Stimulated activated CD4-positive, alpha-beta T cell treated with anti-CD3 and anti-CD28 coated beads, Interleukin-12 subunit alpha, Interleukin-12 subunit beta, amount 100 ng/mL, for 48 hours (primary cell): ENCODE measurements at places on chromosomes 4 and X.

- DNase-seq = no peak
These were observed 221.0 kb upstream of the NWD2 start for GRCh38 chr4:37023504-37023903.

DNA sequence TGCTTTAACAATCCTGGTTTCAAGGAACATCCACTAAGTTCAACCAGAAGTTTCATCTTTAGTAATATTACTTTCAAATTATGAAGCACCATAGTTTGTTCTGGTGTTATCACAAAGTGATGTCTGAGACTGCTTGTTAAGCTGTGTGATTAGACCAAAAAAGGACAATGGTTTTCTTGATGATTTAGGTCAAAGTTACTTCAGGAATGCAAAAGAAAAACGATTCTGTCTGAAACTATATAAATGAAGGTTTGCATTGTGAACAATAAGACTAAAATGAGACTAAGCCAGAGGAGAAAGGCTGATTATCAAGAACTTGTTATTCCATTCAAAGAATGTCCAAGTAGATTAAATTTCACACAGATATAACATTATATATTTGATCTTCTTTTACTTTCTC, 122.4 kb upstream of the ETNPPL start:
- DNase-seq = no peak

GRCh38 chrX:1609762-1610161, 5.1 kb upstream of the ASMT start:
- DNase-seq = no peak

DNA sequence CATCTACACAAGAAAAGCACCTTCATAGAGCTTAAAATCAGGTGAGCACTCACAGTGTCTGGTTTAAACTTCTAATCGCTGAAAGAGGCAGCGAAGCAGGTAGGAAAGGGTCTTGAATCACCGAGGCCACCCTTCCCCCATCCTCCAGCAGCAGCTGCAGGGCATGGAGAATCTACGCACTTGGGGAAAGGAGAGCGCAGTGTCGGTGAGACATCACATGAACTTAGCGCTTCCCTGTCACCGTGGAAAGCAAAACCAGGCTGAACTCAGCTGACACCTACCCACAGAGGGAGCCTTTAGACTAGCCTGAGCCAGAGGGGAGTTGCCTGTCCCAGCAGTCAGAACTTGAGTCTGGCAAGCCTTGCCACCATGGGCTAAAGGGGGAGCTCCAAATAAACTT, 197.2 kb upstream of the ZFP42 start:
- no peak for DNase-seq

DNA sequence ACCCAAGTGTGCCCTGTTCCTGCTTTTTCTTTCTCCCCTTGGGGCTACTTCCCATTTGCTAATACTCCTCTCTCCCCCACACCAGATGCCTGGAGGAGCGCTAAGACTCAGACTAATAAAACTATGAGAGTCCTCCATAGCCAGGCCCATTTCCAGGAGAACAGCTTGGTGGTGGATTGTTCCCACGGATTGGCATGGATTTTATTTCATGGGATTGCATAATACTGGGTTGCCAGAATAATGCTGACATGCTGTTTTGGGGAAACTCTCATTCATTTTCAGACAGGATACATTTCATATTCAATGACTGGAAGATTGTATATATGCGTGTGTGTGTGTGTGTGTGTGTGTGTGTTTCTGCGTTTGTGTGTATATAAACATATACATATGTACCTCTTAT, 447.5 kb upstream of the PITX2 start:
- no peak for DNase-seq

GRCh38 chr4:154384012-154384411, 107.6 kb downstream of the DCHS2 start:
- no peak for DNase-seq

- DNase-seq = no peak
These were observed 689 bp upstream of the NHSL2 start for GRCh38 chrX:71909956-71910355.

DNA sequence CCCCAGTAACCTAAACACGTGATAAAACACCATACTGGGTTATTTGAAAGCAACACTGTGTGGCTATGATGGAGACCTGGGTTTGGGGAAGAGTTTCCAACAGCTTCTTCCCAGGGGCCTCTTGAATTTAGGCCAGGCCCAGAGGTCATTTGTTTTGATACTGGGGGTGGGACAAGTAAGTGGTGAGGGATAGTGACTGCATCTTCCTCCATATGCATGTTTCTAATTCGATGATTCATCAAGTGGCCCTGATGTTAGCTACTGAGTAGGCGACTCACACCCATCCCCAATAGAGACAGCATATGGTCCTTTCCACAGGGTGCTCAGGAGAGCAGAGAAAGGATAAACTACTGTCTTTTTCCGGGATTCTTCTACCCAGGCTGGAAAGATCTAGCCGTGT, 2.7 kb downstream of the NDP start:
- no peak for DNase-seq

DNA sequence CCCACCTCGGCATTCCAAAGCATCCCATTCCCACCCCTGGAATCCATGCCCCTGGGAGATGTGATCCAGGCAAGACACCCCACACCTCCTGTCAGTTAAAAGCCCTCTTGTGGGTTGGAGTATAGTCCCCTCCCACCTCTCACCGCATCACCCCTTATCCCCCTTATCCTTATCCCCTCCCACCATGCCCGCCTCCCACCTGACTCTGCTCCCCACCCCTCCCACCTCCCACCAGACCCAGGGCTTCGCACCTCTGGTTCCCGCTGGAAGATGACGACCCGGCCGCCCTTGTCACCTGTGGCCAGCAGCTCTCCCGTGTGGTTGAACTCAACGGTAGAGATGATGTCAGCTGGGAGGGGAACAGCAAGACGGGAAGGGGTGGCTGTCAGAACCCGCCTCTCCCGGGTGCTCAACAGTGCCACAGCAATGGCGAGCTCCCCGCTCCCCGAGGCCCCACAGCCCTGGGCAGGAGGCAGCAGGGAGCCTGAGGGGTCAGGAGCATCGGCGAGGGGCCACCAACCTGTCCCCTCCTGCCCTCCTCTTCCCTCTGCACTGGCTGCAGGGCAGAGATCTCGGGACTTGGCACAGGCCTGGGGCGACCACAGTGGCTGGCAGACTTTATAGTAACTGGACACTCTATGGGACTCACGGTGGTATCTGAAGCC, 91.5 kb downstream of the PPP2R2C start:
- no peak for DNase-seq

DNA sequence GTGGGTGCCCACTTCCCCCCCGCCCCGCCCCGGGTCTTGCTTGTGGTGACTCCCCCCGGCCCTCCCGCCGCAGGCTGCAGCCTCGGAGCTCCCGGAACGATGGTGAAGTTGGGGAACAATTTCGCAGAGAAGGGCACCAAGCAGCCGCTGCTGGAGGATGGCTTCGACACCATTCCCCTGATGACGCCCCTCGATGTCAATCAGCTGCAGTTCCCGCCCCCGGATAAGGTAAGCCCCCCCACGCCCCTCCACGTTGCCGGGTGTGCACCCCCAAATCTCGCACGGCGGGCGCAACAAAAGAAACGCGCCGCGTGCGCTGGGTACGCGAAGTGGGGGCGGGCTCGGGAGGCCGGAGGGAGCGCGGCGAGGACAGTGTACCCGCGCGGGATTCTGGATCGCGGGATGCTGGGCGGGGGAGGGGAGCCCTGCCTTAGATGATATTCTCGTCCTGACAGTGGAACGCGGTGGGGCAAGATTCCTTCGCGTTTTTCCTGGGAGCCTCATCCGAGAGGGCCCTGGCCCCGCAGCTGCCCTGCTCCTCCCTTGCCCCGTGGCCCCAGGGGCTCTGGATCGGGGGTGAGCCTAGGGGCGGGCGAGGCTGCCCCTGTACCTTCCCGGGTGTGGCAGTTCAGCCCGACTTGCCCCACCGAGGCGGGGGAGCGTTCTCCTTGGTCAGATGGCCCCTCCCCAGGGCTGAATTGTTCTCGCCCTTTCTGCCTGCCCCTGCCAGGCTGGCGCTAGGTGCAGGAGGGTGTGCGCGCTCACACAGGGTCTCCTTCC, 819 bp downstream of the NSG1 start:
- peak; percentile 6 for DNase-seq

DNA sequence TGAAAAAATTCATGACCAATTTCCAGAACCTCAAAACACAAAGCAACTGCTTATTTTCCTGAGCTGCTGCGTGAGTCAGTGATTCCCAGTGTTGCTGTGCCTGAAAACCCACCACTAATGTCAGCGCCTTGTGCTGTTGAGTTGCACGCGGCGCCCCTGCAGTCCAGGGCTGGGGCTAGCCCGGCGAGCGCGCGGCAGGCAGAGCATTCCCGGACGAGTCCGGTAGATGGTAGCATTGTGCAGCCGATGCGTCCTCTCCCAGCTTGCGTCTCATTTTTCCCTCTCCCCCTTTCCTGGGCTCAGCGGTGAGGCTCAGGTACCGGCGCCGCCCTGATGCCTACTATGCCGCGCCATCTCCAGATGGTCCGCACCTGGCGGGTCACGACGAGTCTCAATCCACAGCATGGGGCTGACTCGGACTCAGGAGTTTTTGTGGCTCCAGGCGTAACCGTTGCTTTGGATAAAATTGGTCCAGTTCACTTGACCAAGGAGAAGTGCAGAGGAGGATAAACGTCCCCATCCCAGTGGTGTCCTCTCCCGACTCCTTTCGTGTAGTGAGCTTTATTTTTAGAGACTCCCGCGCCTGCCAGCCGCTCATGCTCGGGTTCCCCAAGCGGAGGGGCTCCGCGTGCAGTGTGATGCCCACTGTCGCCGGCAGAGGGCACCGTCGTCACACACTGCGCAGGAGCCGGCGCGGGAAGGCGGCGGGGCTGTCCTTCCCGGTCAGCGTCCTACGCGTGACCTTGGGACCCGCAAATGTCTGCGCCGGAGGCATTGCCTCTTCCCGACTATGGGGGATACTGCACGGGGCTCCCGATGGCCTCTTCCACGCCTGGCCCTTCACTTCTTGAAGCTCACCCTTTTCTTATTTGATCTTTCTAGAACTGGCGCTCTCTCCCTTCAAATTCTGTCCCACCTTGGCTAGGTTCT, 53.6 kb upstream of the IGFBP7 start:
- DNase-seq = peak; percentile 71

DNA sequence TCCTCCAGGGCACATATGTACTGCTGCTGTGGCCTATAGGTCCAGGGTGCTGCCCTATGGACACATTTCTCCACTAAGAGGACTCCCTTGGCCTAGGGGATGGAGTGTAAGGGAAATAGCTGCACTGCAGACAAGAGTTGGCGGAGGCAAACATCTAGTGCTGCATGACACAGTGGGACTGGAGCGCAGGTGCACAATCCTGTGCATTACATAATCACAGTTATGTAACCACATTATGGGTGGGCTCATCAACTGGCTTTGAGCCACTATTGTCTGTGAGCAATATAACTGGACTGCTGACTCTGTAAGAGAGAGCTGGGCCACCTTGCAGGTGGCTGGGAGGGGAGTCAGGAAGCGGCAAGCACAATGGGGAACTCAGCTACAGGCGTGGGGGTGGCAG, 3.2 kb upstream of the TIGD2 start:
- no peak for DNase-seq

- DNase-seq = no peak
These were observed 222.1 kb upstream of the INTU start for GRCh38 chr4:127410644-127411043.

- no peak for DNase-seq
These were observed 519 bp downstream of the FOXO4 start for GRCh38 chrX:71095981-71096759.

DNA sequence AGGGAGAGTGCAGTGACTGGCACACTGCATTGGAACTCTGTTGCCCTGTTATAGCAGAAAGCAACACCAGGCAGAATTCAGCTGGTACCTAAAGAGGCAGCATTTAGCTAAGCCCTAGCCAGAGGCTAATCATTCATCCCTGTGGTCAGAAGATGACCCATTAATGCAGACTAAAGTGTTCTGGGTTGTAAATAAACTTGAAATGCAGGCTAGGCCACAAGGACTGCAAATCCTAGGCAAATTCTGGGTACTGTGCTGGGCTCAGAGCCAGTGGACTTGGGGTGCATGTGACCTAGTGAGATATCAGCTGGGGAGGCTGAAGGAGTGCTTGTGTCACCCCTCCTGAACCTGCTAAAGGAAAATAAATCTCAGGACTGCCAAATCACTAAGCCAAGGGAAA, 91.2 kb downstream of the LPAR4 start:
- no peak for DNase-seq

DNA sequence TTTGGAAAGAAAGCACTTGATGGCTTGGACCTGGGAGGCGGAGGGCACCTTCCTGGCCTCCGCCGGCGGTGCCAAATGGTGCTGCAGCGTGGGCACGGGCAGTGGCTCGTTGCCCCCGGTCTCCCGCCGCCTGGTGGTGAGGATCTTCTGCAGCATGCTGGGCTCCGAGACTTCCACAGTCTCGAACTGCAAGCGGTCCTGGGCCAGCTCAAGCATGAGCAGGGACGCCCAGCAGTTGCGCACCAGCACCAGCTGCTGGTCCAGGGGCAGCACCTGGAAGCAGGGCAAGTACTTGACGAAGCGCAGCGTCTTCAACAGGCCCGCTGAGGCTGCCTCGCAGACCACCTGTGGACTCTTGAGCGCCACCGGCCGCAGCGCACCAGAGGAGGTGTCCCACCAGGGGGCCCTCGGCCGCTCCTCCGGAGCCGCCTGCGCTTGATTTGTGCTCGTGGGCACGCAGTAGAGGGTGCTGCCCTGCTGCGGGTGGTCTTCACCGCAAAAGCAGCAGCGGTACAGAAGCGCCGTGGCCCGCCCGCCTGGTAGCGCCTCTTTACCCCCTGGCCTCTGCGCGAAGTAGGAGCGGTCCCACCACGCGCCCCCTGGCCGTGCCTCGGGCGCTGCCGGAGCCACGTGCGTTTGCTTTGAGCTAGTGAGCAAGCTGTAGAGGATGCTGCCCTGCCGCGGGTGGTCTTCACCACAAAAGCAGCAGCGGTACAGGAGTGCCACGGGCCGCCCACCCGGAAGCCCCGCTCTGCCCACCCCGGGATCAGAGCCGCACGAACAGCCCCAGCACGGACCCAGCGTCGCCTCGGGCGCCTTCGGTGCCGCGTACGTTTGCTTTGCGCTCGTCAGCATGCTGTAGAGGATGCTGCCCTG, 689 bp downstream of the NR0B1 start:
- DNase-seq = no peak

GRCh38 chrX:112081781-112082652, 559 bp downstream of the TRPC5 start:
- DNase-seq = no peak

- no peak for DNase-seq
These were observed 557.5 kb downstream of the PPARGC1A start for GRCh38 chr4:23332313-23332712.

- no peak for DNase-seq
These were observed 175.6 kb downstream of the FBXO8 start for GRCh38 chr4:174107746-174108354.

DNA sequence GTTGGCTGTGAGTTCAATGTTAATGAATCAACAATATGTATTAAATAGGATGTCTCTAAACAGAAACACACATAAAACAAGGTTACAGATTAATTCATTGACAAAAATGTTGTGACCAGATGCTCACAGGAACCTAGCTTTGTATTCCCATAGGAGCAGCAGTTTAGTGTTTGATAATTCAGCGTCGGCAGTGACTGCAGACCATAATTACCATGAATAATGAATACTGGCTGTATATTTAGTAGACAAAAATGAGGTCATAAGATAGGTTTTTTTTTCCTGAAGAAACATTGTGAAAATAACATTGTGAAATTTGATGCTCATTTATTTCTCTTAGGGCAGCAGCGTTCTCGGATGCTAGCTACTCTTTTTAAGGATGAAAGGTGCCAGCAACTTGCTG, 27.8 kb downstream of the COPS4 start:
- DNase-seq = no peak

GRCh38 chr4:127140306-127140705, 492.5 kb upstream of the INTU start:
- no peak for DNase-seq

GRCh38 chr4:17103231-17103630, 204.8 kb upstream of the LDB2 start:
- no peak for DNase-seq

- DNase-seq = no peak
These were observed 31.1 kb downstream of the RAB28 start for GRCh38 chr4:13452927-13453579.
